Right atrium auricular region (tissue), 2 donors: ENCODE measurements at places on chromosomes 5 and 9. TPM values are rescaled to one million over a fixed set of nuclear protein-coding genes. Genes with fewer than 3 reads are reported as not detected.

GRCh38 chr5:13957032-13957645 is 12.7 kb upstream of the DNAH5 start:
- DNase-seq = no peak

DNA sequence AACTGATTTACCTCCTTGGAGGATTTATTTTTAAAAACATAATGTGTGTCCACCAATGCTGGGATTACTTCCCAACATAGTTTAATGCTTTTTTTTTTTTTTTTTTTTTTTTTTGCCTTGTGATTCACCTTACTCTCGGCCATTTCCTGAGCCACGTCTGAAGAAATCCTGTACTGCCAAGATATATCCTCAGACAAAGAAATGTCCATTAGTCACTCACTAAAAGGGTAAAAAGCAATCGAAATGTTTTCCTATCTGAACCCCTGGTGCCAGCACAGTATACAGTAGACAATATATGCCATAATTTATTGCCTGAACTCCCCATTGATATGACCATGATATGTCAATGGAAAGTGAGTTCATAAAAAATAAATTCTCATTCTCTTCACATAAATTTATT is 344.1 kb downstream of the BNC2 start:
- DNase-seq = no peak

DNA sequence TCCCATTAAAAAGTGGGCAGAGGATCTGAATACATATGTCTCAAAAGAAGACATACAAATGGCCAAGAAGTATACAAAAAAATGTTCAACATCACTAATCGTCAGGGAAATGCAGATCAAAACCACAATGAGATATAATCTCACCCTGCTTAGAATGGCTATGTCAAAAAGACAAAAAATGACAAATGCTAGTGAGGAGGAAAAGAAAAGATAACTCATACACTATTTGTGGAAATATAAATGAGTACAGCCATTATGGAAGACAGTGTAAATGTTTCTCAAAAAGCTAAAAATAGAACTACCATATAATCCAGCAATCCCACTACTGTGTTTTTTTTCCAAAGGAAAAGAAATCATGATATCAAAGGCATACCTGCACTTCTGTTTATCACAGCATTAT is 450.7 kb downstream of the EFNA5 start:
- no peak for DNase-seq

DNA sequence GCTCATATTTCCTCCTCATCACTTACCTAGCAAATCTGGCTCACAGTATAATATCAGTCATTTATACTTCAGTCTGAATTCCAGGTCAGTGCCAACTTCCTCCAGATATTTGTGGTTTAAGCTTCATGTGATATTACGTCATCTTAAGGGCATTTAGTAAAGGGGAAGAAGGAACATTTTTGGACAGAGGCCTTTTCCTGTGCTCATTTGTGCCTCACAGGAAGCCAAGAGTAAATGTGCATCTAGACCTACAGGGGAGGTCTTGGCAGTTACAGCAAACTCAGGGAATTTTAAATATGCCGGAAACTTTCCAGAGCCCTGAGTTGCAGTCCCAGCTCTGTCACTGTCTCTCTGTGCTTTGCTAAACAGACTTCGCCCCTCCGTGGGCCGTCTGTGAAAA is 12.3 kb upstream of the KCNIP1 start:
- no peak for DNase-seq

DNA sequence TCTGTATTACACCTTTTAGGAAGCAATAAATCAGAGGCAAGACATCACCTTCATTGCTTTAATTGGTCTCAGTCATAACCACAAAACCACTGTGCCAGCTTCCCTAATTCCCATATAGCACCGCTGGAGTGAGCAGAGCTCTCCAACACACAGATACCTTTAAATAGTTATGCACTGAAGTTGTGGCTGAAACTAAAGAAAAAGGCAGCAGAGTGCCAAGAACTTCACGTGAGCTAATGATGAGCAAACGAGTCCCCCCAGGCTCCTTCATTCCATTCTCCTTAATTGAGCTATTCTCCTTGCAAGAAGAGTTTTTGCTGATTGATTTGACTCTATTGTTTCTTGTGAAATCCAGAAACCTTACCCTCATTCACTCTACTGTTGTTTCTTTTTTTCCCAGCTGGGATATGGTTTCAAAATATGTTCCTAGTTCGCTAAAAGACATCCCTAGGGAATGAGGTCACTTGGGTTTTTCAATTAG is 501.5 kb downstream of the SPATA31D1 start:
- DNase-seq = no peak

Gene RNF224
- total RNA-seq = not detected

Gene BDP1
- 11.8 TPM for total RNA-seq

Gene OR1J2
- not detected for total RNA-seq

Gene TMOD1
- total RNA-seq = 118 TPM

Gene BNC2
- 77.6 TPM for total RNA-seq
